ENCODE measurements at places on chromosomes 11 and 22.
A peak's percentile ranks its signal among the peaks of the same experiment; 100 is the strongest.

- no peak for DNase-seq
Observed at GRCh38 chr11:128924510-128925249, 18.0 kb downstream of the TP53AIP1 start.

DNA sequence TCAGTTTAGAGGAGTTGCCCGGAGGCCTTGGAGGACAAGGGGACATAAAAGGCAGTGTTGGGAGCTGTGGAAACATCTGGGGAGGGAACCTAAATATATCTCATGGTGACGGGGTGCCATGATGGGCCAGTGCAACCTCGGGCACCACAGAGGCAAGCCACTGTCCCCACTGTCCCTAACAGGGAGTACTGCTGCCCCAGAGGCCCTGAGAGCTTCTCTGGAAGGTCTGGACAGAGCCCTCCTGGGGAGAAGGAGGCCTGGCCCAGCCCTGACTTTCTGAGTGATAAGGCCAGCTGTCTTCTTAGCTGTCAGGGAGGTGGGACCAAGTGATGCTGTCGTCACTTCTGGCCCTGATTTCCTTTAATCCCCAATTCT lies 5.5 kb upstream of the P2RY6 start:
- DNase-seq, result no peak

- DNase-seq, result no peak
Observed at GRCh38 chr11:121559606-121560200, 106.9 kb upstream of the SORL1-AS1 start.

GRCh38 chr11:86639137-86639536 lies 33.3 kb downstream of the ME3 start:
- no peak for DNase-seq

DNA sequence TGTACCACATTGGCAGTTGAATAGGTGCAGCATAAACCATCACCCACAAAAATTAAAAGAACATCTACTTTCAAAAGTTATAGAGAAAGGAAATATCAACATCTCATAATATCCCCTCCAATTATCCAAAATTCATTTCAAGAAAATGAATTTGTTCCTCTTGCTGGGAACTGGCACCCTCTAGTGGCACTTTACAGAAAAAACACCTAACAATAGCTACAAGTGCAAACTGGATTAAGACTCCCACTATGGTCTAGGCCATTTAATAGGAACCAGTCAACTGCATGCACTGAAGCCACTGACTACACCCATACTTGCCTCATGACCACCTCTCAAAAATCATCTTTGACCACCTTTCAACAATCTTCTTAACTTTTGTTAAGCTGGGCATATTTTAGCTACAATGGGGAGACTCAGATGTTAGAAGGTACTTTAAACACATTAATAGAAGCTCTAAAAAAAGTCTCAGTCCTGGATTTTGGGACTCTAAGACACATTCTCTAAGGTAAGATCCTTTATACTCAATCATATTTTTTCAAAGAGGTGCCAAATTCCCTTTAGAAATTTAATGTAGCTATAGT lies 17.3 kb downstream of the TRAF6 start:
- peak; percentile 72 for DNase-seq

DNA sequence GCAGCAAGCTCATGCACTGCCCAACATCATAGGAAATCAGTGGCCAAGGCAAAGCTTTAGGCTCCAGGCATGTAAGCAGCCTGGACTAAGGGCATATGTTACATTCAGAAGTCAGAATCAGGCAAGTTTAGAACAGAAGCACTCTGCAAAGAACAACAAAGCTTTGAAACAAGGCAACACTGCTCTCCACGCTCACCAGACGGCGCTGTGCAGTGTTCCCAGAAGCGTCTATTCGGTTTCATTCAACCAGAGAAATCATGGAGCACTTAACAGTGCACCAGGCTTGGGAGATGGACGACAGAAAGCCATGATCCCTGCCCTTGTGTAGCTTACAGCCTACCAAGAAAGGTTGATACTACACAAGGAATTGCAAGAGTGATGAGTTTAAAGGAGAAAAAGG lies 555.8 kb downstream of the BUD13 start:
- DNase-seq, result no peak

DNA sequence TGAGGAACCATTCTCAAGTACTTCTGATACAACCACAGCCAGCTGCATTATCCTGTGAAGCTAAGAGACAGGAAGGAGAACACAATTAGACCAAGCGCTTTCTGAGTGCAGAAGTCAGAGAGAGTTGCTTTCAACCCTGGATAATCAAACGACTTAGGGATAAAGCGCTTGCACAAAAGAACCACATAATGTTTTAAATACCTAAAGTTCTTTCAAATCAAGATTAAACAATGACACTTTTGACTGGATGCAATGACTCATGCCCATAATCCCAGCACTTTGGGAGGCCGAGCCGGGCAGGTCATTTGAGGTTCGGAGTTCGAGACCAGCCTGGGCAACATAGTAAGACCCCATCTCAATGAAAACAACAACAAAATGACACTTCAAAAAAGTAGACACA lies 145.1 kb downstream of the SWAP70 start:
- DNase-seq, result no peak

DNA sequence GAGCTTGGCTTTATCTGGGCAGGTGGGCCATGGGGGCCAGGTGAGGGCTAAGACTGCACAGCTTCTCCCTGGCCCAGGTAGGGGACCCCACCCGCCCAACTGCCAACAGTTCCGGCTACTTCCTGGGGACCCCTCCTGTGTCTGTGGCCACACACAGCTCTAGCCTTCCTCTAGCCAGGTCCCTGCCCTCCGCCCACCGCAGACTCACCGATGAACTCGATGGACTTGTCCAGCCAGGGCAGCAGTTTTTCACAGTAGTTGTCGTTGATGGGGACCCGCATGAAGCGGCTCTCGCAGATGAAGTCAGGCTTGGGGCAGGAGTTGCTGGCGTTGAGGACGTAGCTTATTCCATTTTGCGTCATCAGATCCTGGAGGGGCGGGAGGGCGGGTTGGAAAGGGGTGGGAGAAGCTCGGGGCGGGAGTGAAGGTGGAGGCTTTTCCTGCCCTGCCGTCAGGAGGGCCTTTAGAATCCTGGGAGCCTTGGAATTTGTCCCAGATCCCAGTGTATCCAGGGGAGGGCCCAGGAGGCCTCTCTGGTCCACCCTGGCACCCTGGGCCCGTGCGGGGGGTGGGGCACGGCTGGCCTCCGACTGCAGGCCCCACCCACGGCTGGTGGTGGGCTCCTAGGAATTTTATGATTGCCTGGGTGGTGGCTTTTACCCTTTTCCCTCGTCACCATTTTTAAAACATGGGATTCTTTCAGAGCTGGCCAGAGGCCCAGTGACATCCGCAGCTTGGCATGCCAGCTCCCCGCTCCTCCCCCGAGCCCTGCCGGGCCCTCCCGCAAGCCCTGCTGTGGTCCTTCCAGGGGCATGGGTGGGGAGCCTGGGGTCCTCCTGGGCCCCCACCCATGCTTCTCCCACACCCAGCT lies 13.9 kb downstream of the DUSP8 start:
- no peak for DNase-seq

- DNase-seq, result no peak
Observed at GRCh38 chr11:43987384-43988039, 45.1 kb downstream of the C11orf96 start.

DNA sequence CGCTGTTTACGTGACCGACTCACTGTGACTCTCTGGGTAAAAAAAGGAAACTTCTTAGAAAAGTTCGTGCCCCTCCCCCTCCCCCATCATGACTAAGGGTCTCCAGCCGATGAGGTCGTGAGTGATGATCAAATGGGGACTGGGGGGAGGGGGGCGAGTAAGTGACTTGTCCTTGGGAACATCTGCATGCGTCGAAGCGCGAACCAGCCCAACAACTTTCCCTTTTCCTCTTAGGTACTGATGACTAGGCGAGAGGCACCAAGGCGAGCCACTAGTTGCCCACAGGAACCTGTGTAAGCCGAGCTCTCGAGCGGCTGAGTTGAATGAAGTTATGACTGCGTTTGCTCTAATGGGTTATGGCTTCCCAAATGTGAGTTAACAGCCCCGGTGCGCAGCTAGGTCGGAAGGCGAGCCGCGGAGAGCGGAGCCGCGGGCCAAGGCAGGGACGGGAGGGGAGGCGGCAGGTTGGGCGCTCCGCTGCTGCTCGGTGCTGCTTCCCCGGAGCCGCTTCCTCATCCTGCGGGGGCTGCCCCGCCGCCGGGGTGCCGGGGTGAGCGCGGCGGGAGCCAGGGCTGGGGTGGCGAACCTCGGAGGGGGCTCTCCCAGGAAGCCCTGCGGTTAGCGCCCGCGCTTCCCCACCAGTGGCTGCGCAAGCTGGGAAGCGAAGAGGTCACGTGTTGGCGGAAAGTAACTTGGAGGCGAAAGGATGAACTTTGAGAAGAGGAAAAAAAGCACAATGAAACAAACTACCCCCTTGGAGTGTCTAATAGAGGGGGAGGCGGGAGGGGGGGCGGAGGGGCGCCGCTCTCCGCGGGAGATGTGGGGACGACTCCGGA lies 22.1 kb upstream of the BDNF start:
- no peak for DNase-seq

Data from RKO (cell line).